Stromal cell of bone marrow (primary cell): ENCODE measurements at places on chromosomes 3 and 15.

- no peak for DNase-seq
Measured at GRCh38 chr15:38112406-38112805, 140.2 kb upstream of the SPRED1 start.

GRCh38 chr15:48564690-48565089, 80.8 kb downstream of the FBN1 start:
- no peak for DNase-seq

- no peak for DNase-seq
Measured at GRCh38 chr3:147653367-147653923, 244.3 kb downstream of the ZIC1 start.

- no peak for DNase-seq
Measured at GRCh38 chr15:64703632-64703959, 71.8 kb downstream of the RBPMS2 start.

DNA sequence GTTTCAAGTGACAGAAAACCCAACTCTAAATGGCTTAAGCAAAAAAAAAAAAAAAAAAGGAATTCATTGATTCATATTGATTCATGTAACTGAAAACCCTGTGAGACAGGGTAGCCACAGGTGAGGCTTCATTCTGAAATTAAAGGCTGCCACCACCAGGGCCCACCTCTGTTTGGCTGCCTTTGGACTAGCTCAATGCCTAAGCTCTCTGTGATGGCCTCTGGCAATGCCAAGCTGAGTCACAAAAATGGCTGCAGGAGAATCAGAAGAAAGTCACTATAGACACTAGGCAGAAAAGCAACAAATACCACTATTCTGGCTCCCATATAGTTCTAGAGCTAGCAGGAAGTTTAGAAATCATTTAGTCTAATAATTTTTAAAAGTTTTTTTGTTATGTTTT, 38.2 kb upstream of the GYG1 start:
- no peak for DNase-seq

DNA sequence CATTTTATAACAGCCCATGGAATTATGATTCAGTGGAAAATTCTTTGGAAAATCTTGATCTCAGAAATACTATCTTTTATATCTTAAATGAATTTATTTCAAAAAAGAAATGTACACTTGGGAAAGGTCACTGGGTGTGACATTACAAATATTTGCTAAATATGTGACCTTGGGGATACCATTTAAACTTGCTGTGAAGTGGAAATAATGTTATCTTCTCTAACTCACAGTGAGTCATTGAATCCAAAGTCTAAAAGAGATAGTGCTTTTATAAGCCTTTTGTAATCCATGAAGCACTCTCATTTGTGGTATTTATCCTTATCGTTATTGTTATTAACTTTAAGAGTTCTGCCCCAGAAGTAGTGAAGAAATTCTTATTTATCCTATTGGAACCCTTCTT, 289.8 kb upstream of the SEMA6D start:
- DNase-seq, result no peak

- DNase-seq, result peak; percentile 71
Measured at GRCh38 chr15:68407141-68407885, 24.6 kb downstream of the ITGA11 start.

- DNase-seq, result no peak
Measured at GRCh38 chr3:59733041-59733809, 683.4 kb upstream of the CFAP20DC start.

DNA sequence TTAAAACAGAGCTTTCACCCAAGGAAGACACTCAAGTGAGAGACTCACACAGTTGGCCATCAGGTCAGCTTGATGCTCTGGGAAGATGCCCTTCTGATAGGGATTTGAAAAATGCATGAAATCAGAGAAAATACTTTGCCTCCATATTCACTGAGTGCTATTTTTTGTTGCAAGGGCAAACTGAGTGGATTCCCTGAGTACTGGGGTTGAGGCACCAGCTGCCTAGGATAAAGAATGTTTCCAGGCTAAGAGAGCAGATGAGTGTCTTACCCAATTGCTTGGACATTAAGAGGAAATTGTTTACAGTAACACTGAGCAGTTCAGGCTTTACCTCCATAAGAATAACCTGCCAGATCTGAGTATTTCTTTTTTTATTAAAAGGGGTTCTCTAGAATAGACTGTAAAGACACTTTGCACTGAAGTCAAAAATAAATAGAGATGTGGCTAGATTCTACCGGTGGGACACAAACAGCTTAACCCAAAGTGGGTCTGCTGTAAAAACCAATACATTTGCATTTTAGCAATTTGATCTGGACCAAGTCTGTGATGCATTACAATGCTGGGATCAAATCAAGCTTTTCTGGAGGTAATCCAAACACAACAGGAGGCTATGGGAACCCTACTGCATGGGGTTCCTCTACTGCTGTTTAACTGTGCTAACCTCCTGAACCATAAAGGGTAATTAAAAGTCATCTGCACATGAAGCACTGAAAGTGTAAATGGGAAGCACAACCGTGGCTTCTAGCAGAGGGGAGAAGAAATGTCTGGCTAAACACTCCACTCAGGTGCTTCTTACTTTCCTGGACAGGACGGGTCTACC, 238.8 kb upstream of the WNT5A start:
- no peak for DNase-seq
